ENCODE measurements at places on chromosomes 5 and 9.

DNA sequence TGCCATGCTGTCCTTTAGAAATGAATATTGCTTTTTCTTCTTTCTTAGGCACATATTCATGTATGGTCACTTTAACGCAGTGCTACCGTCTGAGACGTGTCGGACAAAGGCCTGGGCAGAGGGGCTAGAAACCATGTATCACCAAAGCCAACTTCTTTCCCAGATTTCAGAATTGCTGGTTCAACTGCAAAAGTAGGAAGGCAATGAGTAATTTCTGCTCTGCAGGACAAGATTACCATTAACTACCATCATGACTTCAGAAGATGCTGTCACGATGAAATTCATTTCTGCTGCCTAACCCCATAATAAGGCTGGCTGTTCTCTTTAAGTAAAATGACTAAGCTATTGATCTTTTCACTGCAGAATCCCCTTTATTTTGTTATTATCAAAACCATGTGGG is 306.7 kb downstream of the PDE4D start:
- no peak for DNase-seq

- peak; percentile 83 for DNase-seq
Measured at GRCh38 chr9:126516936-126517832, 96.5 kb upstream of the LMX1B start.

DNA sequence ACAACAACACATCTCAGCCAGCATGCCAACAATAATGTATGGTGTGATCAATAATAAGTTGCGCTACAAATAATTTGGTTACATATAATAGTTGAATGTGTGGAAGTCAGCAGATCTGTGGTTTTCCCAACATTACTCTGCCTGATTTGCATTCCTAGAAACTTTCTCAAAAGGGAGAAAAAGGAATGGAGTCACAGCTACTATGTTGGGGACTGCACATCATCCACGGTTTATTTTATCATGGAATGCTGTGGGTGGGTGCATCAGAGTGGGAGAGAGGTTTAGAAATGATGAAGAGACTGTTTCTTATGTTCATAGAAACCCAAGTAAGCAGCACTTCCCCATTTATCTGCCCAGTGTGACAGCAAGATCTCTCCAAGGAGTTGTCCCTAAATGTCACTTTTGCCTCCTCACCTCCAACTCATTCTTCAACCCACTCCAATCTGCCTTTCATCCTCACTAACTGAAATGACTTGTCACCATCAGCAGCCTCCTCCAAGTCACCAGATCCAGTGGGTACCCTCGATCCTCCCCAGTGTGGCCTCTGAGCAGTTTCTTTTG is 2.8 kb upstream of the SPOCK1 start:
- DNase-seq = no peak

DNA sequence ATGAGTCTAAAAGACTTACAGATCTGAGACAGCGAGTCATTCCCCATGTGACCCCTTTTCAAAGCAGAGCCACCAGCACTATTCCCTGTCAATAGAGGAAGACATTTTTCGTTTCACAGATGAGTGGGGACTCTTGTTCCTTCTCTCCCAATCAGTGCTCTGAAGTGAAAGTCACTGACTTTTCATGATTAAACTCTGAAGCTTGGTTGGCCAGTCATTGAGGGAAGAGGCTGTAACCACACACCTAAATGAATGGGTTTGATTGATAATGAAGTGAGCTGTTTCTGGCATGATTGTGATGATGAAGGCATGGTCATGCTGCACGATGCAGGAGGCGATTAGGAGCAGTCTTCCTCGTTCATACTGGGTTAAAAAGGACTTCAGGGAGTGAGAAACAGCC is 171.9 kb downstream of the ZNF462 start:
- DNase-seq = no peak

DNA sequence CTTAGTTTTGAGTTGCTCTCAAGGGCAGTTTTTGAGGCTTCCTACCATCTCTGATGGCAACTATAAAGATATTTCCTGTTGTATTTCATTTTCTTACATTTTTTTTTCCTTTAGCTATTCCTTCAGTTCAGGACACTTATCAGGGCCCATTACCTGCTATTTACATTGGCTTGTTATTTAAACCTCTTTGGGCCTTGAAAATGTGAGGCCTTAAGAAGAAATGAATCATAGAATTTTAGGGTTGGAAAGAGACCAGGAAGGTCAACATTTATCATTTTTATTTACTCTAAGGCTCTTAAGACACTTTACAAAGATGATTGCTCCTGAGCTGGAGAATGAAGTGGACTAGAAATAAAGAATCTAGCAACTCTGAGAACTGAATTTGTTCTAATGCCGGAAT is 335.2 kb downstream of the DTWD2 start:
- no peak for DNase-seq

GRCh38 chr9:128175102-128175563 is 15.1 kb downstream of the BBLN start:
- DNase-seq = no peak

DNA sequence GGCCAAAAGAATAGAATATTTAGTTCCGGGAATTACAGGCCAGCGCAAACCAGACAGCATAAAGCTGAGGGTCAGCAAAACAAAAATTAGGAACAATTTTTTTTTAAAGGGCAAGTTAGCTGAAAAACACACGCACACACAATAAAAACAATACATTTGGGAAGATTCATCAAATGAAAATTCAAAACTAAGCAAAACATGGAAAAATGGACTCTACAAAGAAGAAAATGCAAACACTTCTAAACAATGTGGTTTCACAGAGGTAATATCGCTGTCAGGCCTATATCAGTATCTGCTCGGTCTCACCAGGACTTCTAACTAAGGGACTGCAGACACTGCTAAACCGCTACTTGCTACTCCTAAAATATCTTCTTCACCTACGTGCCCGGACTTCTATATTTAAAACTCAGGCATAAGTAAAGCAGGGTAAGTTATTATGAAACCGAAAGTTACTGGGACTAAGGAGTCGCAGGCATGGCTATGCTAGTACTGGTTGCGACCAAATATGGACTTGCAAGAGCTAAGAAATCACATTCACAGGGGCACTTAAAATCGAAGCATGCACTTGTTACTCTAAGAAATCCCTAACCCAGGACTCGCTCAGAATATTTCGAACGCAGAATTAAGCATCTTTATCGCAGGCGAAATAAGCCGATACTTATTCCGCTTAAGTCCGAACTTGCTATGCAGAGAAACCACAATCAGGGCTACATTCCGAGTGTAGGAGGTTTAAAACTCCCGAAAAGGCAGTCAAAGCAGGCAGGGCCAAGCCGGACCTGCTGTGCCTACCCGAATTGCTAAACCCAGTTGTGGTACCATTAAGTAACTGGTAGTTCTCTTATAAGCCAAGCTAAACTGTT is 2.3 kb downstream of the ANXA2R start:
- DNase-seq = no peak

DNA sequence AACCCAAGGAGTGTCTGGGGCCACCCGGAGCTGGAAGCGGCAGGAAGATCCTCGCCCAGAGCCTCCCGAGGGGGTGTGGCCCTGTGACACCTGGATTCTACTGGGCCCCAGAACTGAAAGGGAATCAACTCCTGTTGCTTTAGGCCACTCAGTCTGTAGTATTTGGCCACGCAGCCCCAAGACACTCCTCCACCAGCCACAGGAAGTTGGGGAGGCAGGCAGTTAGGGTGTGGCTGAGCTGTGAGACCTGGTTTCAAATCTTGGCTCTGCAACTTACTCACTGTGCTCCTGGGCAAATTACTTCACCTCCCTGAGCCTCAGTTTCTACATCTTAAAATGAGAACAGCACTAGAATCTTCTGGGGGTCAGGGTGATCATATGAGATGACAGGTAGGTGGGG is 119.8 kb upstream of the PPP1R26 start:
- no peak for DNase-seq

DNA sequence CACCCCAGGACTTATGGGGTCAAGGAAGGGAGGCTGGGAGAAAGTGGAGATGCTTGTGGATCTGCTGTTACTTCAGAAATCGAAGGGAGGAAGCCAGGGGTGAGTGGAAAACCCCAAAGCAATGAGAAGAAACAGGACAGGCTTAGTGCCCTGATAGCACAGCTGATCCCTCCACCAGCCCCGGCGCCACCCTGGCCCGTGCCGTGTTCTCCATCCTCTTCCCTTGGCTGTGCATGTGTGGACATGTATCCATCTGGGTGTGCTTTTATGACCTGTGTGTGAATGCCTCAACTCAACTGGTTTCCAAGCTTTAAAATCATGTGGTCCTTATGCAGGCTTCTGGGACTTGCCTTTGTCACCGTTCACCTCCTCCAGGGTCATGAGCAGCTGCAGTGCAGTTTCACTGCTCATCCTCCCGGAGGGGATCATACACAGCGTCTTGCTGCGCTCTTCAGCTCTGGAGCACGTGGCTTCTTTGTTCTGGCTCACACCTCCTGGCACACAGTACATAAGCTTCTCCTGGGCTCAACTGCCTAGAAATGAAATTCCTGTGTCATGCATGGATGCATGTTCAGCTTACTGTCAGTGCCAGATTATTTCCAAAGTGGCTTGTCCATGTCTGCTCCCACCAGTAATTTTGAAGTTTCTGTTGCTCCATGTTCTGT is 58.2 kb downstream of the IPPK start:
- no peak for DNase-seq

DNA sequence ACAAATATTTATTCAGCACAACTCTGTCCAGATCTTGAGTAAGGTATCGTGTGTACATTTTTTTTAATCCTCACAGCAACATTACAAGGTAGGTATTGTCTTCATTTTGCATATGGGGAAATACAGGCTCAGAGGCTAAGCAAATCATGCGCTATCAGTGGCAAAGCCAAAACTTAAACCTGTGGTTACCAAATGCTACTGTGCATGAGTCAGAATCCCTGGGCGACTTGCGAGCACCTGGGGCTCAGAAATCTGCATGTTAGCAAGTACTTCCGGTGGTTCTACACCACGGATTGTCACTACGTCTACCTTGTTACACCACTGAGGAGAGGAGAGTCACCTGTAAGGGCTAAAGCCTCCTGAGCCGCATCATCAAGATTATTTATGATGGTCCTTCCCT is 21.3 kb downstream of the C5orf58 start:
- DNase-seq = no peak

DNA sequence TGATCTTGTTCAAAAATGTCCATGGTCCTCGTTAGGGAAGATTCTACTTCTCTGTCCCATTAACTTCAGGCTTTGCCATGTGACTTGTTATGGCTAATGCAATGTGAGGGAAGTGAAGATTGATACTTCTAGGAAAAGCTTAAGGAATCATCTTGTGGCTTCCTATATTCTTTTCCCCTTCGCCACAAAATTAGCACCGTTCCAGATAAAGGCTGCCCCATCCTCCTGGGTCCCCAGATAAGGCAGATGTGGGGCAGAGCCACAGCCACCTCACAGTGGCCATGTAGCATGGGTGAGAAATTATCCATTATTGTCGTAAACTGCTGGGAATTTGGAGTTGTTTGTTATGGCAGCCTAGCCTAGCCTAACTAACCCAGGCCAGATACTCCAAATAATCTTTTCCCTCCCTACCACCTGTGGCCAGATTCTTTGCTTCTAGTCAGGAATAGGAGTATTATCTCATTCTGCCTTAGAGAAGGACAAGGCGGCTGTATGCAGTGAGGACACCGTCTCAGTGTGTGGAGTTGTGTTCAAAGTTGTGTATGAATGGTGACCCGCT is 31.9 kb upstream of the BOD1 start:
- no peak for DNase-seq

DNA sequence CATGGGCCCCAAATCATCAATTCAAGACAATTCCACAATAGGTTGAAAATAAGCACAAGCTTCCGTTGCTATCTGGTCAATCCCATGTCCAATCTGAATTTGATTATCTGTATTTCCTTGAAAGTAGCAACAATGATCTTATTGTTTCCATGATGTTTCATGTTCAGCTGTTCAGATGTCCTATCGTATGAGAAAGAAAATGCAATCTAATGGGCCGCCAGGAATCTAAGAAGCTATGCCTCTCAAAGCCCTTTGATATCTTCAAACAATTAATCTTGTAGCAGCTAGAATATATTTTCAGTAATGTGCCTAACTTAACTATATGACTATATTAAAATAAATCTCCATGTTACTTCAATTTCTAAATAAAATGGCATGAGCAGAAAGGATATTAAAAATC is 32.1 kb upstream of the ALDOB start:
- DNase-seq = no peak

DNA sequence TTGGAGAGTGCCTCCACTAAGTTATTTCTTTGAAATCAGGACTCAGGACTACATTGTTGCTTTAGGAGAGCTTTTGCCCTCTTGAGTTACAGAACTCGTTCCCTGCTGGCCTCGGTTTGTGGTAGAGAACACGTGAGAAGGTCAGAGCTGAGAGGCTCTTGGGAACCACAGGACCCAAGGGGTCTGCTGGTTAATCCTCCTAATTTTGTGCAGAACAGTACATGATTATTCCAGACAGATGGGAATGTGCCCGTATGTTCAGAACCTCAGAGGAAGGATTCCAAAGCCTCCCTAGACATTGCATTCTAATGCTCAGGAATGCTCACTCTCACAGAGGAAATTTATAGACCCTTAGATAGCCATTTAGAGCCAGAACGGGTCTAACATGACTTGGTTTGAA is 25.2 kb upstream of the BASP1 start:
- DNase-seq = no peak

GRCh38 chr5:68216245-68217046 is 890 bp downstream of the PIK3R1 start:
- DNase-seq = no peak

- DNase-seq = no peak
Measured at GRCh38 chr5:147854894-147855773, 23.4 kb upstream of the SCGB3A2 start.

DNA sequence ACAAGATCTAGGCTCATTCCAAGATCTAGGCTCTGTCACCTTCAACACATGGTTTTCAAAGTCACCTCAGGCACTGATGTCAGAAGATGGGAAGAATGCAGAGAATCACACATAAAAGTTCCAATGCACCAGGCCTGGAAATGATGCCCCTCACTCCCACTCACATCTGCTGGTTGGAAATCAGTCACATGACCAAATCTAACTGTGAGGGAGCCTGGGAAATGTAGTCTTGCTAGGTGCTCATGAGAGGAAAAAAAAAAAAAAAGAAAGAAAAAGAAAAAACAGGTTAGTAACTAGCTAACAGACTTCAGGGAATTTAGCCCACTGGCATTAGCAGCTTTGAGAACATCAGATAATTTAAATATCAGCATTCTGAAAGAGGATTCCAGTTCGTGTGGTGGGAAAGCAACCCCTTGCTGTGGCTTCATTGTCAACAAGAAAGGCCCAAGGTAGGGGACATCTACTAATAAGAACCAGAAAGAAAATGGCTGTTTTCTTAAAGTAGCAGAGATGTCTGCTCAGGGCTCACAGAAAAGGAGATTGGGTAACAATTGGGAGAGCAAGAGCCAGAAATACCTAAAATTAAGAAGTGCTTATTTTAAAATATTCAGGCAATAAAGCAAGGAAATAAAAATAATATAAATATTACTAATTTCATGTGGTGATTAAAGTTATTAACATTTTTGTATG is 614.3 kb downstream of the ACTL7B start:
- DNase-seq = no peak

GRCh38 chr9:114181607-114182409 is 26.5 kb downstream of the COL27A1 start:
- no peak for DNase-seq

- no peak for DNase-seq
Measured at GRCh38 chr5:10550222-10550995, 13.5 kb upstream of the ANKRD33B start.

Data from stromal cell of bone marrow (primary cell).